Natural killer cell (primary cell): ENCODE measurements at places on chromosomes 12 and 14. TPM values are rescaled to one million over a fixed set of nuclear protein-coding genes. Genes with fewer than 3 reads are reported as not detected.

The DIO2 gene
- total RNA-seq, result not detected

The KIAA0586 gene
- total RNA-seq, result 28.3 TPM

The KERA gene
- total RNA-seq, result not detected

The VWF gene
- 0.95 TPM for total RNA-seq

The C12orf42 gene
- total RNA-seq, result 1.6 TPM
